Stimulated activated CD4-positive, alpha-beta T cell treated with anti-CD3 and anti-CD28 coated beads, Interleukin-4, amount 100 ng/mL, for 24 hours (primary cell): ENCODE measurements at places on chromosomes 1 and 21.

GRCh38 chr1:162663086-162663485, 30.8 kb downstream of the DDR2 start:
- DNase-seq, result no peak

- peak; percentile 81 for DNase-seq
These were observed 20.0 kb downstream of the MEF2D start for GRCh38 chr1:156480411-156481192.

- DNase-seq, result peak; percentile 70
These were observed 87.6 kb upstream of the DUSP10 start for GRCh38 chr1:221829327-221830015.

- DNase-seq, result no peak
These were observed 5.3 kb downstream of the PRDM16 start for GRCh38 chr1:3074297-3074741.

DNA sequence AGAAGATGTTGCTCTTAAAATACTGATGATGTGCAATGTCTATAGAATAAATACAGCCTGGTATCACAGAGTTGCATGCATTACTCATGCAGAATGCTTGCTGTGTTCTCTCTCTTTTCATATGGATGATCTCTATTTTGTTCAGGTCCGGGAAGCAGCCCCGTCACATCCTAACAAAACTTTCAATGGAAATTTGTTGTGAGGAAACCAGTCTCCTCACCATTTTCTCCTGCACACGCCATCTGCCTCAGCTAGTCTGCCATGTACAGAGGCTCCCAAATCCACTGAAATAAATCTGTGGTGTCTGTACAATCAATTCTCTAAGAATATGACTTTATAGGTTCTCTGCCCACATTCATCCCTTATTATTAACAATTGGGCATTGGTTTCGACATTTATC, 42.4 kb downstream of the DAB1 start:
- no peak for DNase-seq

DNA sequence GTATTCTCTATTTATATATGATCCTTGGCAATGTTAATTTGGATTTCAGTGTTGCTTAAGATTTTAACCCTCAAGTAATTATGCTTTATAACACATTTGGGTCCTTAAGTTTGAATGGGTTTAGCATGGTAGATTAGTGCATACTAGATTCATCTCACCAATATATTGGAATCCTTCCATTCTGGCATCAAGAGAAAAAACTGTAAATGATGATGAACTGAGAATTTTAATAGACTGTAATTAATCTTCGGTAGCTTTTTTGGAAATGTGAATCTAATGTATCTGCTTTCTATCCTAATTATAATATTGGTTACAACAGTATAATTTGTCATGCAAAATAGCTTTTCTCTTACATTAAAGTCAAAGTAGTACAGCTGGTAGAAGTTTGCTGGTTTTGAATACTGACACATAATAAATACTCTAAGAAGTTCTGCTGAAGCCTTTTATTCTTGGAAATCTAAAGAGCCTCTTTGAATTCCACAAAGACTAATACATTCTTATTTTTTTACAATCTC, 279.8 kb downstream of the AMY1C start:
- no peak for DNase-seq

DNA sequence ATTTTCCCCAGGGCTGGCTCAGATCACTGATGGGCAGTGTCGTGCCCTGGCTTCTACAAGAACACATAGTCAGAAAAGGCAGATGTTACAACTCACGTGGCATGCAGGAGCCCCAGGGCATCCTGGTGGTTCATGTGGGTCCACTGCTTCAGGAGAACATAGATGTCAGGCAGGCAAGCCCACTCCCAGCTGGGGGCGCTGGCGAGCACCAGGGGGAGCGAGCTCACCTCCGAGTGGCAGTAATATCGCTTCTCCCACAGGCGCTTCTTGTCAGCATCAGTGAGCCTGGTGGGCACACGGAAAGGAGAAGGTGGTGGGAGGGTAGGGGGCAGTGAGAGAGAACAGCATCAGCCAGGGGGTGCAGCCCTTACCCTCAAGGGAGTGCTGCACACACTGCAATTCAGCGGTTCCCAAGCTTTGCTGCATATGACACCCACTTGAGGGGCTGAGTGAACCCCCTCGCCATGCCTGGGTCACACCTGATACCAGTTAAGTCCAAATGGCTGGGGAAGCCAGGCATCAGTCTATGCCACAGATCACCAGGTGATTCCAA, 34.3 kb upstream of the PPP1R15B start:
- DNase-seq, result peak; percentile 46

GRCh38 chr1:75264112-75264511, 129.9 kb downstream of the LHX8 start:
- DNase-seq, result no peak

DNA sequence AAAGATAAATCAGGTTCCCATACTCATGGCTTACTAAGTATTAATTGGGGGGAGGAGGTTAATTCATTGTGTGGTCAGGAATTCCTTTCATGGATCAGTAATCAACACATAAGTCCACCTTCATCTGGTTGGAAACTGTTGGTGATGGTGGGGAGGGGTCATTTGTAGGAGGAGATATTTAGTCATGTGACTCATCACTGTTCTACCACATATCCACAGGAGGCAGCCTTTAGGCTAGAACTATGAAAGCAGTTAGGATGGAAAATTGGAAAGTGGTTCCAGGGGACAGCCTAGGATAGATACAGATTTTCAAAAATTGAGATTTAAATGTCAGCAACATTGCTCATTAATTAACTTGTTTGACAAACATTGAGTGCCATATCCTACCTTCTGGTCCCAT, 122.8 kb upstream of the PAXBP1 start:
- no peak for DNase-seq

- no peak for DNase-seq
These were observed 42.9 kb downstream of the VPS13D start for GRCh38 chr1:12272770-12273169.

- no peak for DNase-seq
These were observed 15.4 kb downstream of the CCDC17 start for GRCh38 chr1:45608175-45609156.

DNA sequence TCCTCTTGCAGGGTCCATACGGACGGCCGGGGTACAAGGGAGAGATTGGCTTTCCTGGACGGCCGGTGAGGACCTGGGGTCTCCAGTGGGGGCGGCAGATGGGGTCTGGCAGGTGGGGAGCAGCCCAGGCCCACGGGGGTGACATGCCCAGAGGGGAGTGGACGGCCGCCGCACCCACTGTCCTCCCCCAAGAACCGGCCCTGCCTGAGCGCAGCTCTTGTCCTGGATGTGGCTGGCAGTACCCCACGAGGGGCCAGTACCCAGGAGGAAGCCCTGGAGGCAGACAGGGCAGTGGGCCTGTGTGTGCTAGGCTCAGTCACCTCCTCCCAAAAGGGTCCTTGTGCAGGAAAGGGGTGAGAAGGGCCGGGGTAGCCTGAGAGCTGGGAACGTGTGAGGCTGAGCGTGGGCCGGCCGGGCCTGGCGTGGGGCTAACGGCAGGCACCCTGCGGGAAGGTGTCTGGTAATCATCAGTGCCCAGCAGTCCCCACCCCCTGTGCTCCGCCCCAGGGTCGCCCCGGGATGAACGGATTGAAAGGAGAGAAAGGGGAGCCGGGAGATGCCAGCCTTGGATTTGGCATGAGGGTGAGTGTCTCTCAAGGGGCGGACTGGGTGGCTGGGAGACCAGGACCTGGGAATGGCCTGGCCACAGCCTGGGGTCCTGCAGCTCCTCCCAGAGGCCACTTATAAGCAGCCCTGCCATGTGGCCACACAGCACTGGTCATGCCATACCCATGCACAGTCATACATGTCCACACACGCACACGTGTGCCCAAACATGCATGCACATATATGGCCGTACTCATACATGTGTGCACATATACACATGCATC, 47.2 kb downstream of the SLC19A1 start:
- no peak for DNase-seq

DNA sequence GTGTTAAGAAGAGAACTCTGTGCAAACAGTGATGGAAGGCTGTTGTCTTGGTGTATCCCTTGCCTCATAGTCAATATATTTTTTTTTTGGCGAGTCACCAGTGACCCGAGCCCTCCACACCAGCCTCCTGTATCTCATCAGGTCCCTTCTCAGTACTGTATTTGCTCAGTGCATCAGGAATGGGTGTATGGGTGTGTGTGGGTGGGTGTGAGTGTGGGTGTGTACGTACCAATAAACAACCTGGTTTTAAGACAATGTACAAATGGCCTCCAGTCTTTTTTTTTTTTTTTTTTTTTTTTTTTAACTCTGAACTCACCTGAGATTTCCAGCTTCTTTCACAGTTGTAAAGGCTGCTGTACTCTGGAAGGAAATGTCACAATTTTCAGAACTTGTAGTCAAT, 7.3 kb downstream of the MYOG start:
- no peak for DNase-seq

DNA sequence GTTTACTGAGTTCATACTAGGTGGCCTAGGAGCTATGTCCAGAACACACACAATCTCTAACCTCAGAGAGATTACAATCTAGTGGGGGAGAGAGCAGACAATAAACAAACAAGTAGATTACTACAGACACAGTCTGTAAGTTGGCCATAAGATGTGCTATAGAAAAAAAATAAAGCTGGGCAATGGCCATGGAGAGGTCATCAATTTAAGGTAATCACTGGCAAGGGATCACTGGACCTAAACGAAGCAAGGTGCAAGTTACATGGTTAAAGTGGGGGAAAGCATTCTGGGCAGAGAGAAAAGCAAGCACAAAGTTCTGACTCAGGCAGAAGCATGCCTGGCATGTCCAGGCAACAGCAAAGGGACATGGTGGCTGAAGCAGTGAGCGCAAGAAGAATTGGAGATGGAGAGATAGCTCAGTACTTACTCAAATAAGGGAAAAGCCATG, 147.0 kb downstream of the RERE start:
- no peak for DNase-seq

DNA sequence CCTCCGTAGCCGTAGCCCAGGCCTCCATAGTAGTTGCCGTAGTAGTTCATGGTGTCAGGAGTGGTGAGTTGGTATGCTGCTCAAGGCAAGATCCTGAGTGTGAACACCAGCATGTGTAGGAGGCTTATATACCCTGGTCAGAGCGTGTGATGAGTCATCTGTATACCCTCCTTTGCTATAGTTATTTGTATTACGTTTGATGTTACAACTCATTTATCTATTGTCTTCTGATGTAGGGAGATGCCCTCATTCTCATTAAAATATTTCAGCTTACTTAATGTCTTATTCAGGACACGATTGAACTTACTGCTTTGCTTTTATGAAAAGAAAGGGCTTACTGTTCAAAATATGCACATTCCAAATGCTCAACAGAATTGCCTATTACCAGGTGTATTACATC, at the start of gene KRTAP19-5:
KRTAP19-5 (minus strand) TSS at position 101 of the 400 bp plus-strand sequence; CDS start at position 50, 51 bp downstream.
- DNase-seq, result no peak
